ENCODE measurements at places on chromosomes 12 and 14.

- DNase-seq, result no peak
These were observed 30.0 kb downstream of the GALNT16 start for GRCh38 chr14:69289811-69290520.

GRCh38 chr14:24847568-24848095 is 202.3 kb downstream of the STXBP6 start:
- DNase-seq, result peak; percentile 32

DNA sequence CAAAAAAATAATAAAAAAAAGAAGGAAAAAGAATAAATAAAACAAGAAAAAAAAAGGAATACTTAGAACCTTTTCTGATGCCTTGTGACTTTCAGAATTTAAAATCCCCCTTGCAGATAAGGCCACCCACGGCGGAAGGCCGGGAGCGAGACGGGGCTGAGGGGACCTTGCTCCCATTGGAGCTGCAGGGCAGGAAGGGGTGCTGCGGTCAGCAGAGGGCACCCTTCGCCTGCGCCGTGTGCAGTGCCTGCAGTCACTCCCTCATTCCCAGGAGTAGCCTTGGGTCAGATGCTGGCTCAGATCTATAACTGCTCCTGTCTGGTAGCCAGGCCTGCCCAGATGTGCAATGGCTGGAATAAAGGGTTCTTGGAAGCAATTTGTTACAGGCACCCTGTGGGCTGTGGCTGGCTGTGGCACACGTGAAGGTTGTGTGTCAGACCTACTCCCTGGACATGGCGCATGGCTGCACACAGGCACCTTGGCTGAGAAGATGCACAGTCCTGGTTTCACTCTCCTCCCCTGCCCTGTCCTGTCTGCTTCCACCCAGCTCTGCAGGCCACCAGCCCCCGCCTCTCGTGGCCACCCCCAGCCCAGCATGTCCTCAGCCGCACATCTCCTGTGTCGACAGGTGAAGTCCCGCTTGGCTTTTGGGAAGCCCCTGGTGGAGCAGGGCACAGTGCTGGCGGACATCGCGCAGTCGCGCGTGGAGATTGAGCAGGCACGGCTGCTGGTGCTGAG is 13.4 kb upstream of the ALDH2 start:
- peak; percentile 76 for DNase-seq

- no peak for DNase-seq
These were observed 16.2 kb downstream of the SLC2A14 start for GRCh38 chr12:7856516-7856915.

DNA sequence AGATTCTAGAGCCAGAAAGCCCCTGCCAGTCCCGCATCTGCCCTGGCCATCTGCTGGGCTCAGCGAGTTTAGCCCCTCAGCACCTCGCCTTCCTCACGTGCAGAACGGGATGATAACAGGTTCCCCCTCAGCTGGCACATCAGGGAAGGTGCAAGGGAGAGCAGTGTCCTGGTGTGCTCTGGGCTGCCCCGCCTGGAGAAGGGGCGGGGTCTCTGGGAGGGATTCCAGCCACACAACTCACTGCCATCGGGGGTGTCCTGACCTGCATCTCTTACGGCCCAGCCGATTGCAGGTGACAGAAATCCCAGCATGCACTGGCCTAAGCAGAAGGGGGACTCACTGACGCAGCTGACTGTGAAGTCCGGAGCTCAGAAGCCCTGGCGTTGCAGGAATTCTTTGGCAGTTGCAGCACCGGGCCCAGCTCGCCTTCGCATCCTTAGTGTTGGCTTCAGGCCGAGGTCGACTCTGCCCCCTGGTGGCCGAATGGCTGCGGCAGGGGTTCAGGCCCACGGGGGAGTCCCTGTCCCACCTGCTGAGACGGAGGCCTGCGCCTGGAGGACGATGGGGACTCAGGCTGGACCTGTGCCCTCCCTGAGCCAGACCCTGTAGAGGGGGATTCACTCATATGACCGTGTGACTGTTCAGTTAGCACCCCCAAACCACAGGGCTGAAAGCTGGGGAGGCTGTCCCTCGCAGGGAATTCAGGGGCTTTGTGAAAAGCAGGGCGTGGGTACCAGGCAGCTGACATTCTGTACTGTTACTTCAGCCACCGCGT is 178.6 kb downstream of the ADGRD1 start:
- DNase-seq, result peak; percentile 51

DNA sequence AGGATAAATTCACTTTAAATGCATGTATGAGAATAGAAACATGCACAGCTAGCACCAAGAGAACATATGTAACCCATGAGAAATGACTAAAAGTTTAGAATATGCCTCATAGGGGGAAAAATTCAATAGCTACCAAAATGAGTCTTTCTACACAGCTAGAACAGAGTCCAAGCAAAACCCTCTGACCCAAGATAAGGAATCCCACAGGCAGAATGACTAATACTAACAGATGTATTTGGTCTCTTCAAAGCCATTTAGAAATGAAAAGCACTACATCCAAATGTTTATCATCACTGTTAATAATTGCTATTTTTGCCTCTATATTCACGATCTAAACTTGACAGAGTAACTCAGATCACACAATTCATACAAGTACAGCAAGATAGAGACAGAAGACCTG is 44.0 kb downstream of the KICS2 start:
- DNase-seq, result peak; percentile 89

DNA sequence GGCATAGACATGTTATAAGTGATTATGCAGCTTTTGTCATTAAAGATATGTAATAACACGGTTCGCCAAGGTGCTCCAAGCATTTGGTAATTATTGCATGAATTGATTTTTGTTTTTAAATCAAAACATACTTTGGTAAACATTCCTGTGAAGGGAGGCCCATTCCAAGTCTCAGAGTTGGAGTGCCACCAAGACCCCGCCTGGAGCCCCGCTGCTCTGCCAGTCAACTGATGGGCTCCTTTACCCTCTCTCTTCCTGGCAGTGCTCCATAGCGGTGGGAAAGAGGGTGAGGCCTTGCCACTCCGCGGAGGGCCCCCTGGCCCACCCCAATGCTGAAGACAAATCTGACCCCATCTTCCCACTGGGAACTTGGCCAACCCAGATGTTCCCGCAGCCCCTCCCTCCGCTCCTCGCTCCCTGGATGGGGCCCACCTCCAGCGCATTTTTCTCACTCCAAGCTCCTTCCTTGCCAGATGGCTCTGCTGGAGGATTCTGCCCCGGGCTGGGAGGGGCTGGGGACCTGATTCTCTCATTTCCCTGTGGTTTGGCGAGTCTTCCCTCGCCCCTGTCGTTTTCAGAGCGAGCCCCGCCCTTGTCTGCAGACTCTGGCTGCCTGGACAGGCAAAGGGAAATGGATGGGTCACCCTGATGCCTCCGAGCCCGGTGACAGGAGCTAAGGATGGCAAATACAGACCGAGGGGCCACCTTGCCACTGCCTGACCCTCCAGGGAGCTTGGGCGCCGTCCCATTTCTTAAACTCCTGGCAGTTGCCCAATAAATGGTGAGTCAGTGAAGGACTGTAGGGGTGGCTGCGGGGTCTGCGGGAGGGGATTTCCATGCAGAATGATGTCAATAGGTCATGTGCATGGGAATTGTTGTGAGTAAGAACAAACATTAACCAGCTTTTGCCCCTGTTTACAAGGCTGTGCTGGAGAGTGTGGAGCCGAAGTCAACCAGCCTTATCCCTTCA is 9.2 kb upstream of the PAPLN start:
- DNase-seq, result peak; percentile 86

DNA sequence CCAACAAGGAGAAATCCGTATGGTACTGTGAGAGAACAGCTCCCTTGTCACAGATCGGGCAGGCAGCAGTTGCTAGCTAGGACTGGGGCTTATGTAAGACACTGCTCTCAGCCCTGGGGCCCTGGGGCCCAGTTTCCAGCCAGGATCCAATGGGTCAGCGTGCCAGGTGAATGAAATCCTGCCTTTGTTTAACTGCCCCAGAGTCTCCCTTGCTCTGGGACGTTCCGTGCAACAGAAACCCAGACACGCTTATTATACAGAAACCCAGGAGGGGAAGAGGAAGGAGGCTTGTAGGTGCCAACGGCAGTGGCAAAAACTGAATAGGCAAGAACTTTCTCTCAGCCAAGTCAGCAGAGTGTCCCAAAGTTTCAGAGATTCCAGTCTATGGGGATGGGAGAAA is 110.6 kb downstream of the DIO2 start:
- no peak for DNase-seq

GRCh38 chr12:19125325-19125724 is 4.2 kb upstream of the PLEKHA5 start:
- peak; percentile 63 for DNase-seq

DNA sequence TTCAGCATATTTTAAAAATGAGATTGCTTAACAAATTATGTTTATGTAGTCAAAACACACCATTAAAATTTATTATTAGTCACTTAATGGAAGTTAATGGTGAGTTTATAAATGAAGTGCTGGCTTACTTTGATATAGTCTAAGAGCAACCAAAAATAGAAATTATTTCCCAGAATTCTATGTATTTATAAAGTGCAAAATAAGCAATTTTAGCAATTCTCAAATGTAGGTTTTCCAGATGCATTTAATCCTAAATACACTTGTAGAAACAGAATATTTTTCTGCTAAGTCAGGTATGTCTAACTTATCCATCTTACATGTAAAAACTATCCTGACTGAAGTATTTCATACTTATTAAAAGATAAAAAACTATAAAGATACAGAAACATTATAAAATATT is 11.2 kb downstream of the LMO3 start:
- DNase-seq, result no peak

DNA sequence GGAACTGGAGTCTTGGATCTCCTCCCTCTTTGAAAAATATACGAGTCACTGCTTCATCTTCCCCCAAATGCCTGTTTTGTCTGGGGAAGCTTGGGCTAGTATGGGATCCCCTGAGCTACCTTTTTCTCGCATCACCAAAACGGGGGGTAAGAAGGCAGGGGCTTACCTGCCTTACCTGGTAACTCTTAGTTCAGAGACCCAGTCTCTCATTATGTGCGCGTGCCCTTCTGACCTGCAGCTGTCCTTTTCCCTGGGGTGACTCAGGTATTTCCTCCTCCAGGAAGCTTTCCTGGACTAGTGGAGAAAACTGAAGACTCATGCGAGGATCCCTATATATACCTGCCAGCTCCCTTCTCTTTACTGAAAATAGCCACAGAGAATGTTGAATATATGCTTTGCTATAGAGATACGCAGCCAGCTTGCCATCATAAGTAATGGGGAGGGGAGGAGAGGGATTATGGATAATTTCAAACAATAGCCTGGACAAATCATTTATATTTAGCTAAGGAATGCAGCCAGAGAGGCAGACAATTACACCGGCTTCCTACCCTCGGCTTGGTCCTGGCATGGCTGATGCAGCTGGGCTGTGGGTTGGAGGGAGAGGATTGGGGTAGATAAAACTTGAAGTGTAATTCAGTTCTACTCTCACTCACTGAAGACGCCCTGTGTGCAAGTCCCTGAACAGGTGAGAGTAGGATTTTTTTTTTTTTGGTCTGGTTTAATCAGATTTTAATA is 1.1 kb downstream of the TSPAN9 start:
- DNase-seq, result no peak

DNA sequence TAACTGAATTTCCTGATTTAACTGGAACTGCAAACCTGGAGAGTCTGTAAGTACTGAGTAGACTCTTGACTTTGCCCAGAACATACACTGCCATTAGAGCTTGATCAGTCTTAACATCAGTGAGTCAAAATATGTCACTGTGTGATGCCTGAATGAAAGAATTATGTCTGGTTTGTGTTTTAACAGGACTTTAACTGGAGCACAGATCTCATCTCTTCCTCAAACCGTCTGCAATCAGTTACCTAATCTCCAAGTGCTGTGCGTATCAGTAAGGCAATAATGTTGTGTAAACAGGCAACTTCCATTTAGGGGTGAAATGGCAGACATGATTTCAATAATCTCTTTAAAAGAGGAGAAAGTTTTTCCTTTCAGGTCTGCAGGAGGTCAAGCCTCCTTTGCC is 97.0 kb downstream of the ZFC3H1 start:
- DNase-seq, result no peak

DNA sequence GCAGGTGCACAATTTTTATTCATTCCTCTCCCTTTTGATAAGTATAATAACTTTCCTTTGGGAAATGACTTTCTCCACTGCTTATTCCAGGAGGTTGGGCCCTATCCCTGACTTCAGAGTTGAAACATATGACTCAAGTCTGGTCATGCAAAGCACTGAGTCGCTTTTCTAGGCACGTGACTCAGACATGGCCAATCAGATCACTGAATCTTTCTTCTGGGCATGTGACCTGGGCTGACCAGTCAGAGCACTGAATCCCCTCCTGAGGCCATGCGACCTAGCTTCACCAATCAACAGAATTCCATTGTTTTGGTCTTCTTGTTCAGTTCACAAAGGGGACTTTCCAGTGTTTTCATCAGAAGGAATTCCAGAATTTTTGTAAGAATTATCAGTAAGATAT is 377.1 kb upstream of the KITLG start:
- DNase-seq, result no peak

DNA sequence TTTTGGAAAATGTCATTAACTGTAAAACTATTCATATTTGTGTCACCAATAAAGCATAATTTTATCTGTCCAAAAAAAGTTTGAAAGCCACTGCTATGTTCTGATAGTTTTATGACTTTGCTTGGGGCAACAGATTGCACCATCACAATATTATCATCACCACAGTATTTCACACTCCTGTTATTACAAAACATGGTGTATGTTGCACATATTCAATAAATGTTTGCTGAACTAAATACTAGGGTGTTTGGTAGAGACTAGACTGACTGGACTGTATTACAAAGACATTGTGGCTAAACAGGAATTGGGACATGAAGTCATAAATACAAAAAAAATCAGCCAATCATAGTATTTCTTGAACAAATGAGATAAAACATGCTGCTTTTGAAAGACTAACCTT is 55.1 kb downstream of the PAWR start:
- no peak for DNase-seq

- no peak for DNase-seq
These were observed 194.8 kb upstream of the TBX3 start for GRCh38 chr12:114878781-114879180.

DNA sequence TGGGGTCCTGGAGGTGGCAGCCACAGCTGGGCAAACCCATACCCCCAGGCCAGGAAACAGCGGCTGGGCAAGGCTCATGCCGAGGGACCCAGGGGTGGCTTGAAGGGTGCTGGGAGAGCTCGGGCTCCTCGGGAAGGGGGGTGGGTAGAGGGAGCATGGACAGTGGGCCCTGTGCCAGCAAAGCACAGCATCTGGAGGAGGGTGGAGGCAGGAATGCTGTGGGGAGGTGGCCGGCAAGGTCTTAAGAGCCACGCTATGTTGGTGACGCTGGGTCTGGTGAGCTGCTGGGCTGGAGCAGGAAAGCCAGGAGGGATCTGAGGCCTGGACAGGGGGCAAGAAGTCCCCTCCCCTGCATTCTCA is 48.2 kb upstream of the DLK1 start:
- DNase-seq, result peak; percentile 40

- DNase-seq, result peak; percentile 85
These were observed 58.6 kb downstream of the TSPAN9 start for GRCh38 chr12:3135522-3136461.

- no peak for DNase-seq
These were observed 1.6 kb downstream of the ACVR1B start for GRCh38 chr12:51953089-51953488.

Measured in fibroblast of lung (primary cell).